Colonic mucosa (tissue), 4 donors: ENCODE measurements at places on chromosomes 5 and 9.

GRCh38 chr5:27308153-27308552, 269.8 kb upstream of the CDH9 start:
- no peak for DNase-seq

GRCh38 chr9:115018547-115019435, 88.4 kb upstream of the TNFSF8 start:
- DNase-seq = no peak

GRCh38 chr9:95143591-95144561, 173.6 kb downstream of the FANCC start:
- peak; percentile 79 for DNase-seq

DNA sequence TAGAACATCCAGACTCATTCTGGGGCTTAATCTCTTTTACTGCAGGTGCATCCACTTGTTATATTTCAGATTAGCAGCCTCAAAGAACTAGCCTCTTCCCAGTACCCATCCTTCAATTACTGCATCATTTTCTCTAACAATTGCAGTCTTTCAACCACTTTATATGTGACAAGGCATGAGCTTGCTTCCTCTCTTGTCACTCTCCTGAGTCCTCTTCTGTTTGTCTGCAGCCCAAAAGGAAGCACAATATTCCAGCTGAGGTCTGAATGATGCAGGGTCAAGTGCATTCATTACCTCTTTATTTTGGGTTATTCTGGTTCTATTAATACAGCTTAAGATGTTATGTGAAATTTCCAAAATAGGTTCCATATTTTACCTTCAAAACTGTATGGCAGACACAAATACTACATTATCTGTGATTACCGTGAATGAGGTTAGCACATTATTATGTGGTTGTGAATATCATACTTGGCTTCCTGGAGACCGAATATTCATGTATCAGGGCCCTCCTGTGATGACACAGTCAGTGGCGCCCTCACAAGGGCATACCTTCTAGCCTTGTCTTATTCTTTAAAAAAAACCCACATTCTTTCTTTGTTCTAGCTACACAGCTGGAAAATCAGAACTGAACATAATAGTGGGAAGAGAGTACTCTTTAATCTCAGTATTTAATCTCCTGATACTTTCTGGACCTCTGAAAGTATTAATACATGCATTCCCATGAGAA, 323.8 kb downstream of the PDE4D start:
- no peak for DNase-seq

DNA sequence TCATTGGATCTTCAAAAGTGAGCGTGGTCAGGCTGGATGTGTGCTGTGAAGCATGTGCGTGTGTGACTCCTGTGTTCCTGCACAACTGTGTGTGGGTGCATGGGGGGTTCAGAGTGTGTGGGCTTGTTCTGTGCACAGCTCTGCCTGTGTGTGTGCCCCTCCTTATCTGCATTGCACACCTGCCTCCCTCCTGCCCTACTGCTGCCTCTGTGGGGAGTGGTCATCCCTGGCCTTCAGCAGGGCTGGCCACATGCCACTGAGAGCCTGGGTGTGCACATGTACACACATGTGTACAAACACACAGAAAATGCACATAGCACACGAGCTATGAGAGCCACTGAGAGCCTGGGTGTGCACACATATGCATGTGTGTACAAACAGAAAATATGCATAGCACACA, 92.1 kb downstream of the CACNA1B start:
- DNase-seq = no peak

DNA sequence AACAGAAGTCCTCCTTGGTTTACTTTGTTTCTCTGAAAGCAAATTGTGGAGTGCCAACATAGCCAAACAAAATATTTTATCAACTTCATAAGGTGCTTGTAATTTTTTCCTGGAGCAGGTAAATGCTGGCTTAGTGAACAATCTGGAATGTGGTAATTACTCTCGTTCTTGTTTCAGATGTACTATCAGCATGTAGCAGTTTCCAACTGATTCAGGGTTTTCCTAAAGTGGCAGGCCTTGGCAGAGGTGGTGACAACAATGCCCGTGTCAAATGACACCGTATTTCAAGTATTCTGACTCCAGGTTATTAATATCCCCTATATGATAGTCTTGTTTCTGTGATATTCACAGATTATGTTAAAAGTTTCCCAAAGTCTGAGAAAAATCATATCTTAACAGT, 1.2 kb downstream of the C9orf72 start:
- no peak for DNase-seq

- DNase-seq = no peak
Measured at GRCh38 chr9:75064307-75065025, 23.5 kb downstream of the NMRK1 start.

- no peak for DNase-seq
Measured at GRCh38 chr5:114912189-114912920, 257.4 kb downstream of the TRIM36 start.

- DNase-seq = no peak
Measured at GRCh38 chr5:156920042-156920860, 42.8 kb downstream of the TIMD4 start.

DNA sequence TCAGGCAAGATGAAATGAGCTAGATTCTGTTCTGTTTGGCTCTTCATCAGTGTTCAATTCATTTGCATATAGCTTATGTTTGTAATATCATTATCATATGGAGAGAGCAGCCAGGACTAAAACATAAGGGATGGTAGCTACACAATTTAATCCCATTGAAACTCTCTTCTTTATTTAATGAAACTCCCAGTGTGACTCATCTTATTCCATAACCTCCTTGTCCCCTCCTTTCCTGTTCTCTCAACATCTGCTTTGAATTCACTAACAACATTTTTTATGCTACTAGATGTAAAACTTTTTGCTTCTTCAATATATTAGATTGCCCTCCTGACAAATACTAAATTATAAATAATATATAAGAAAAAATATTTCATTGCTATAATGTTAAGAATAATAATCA, 1823.4 kb downstream of the MAT2B start:
- no peak for DNase-seq

DNA sequence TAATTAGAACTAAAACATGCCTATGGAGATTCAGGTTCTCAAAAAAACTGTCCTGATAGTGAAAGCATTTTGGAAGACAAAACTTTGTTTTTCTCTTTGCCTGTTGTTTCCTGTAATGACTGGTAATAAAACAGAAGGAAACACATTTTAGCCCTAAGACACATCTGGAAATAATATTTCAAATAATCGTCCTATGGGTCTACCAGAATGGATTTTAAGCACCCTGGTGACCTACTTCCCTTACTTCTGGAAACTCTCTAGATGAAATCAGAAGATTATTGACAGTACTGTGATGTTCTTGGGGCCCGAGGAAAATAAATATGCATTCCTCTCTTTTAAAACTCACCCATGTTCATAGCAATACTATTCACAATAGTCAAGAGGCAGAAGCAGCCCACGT, 110.1 kb upstream of the TLE4 start:
- no peak for DNase-seq

GRCh38 chr5:142520885-142521284, 165.0 kb downstream of the FGF1 start:
- DNase-seq = no peak

DNA sequence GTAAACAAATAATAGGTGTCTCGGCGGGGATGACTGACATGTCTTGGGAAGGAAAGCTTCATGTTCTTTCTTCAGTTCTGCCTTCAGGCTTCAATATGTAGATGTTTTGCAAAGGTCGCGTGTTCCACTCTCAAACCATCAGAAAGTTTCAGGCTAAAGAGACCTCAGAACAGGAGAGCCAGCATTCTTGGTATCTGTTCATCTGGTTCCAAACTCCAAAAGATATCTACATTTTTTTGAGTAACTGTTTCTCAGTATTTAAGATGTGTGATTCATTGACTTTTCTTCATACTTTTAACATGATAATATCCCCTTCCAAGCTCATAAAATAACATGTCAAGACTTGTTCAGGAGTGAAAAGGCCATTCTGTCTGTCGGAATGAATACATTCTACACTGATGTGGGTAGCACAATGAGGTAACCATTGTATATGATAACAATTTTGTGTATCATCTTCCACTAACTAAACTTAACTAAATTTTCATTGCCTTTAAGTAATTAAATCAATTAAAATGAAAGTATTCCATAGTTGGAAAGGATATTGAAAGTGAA, 183.6 kb downstream of the CFAP90 start:
- DNase-seq = no peak

- no peak for DNase-seq
Measured at GRCh38 chr5:177183766-177184360, 50.3 kb downstream of the NSD1 start.

DNA sequence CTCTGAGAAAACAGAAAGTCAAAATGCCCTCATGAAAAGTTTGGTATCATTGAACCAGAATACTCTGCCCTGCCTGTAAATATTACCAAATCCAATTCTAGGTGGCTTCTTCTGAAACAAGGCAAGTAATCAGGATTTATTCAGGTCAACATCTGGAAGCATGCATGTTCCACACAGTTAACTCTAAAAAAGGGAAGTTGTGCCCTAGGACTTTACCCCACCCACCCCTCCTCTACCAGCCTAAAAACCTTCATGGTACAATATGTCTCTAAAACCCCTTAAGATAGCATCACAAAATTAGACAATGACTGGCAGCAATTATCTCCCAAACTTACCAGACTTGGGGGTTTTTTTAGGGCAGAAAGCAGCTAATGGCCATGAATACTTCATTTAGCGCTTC, 414.8 kb upstream of the SLC30A5 start:
- no peak for DNase-seq

DNA sequence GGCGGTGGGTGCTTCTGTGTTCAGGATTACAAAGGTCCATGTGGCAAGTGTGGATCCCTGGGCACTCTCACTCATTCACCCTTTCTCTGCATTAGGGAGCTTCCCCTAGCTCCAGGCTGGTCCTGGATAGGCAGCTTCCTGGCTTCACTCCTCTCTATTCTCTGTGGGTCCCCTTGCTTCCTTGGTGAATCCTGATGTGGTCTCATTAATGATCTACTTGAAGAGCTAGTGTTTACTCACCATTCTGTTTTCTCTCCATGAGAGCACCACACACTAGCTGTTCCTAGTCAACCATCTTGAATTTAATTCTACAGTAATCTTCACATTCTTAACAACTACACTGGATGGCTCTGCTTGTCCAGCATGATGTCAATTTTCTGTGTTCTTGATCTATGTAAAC, 90.0 kb upstream of the PLPPR1 start:
- no peak for DNase-seq

DNA sequence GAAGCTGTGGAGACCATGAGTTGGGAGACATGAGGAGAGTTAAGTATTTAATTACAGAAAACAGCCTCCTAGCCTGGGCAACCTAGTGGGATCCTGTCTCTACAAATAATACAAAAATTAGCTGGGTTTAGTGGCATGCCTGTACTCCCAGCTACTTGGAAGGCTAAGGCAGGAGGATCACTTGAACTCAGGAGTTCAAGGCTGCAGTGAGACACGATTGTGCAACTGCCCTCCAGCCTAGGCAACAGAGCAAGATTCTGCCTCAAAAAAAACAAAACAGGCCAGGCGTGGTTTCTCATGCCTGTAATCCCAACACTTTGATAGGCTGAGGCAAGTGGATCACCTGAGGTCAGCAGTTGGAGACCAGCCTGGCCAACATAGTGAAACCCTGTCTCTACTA, 52.6 kb downstream of the AQP7 start:
- DNase-seq = no peak

GRCh38 chr5:35861718-35862117, 5.0 kb downstream of the IL7R start:
- no peak for DNase-seq

DNA sequence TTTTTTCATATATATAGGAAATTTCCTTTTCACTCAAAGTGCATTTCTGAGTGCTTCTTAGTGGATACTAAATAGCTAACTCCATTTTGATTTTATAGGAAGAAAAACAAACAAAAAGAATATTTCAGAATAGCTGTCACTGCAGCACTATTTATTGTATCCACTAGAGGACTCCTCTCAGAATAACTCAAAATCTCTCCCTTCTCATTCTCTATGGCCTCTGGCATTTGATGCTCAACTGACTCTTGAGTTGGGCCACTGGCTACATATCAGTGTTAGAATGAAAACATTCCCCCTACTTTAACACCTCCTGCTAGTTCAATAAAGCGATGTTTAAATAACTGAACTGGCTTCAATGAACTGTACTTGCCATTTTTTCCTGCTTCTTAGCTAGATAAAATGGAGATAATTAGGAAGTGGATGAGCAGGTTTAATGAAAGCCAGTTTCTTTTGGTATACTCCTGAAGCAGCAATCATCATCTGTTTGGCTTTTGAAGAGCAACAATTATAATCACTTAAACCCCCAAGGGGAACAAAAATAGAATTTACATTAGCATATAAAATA, 16.6 kb upstream of the ELAVL2 start:
- no peak for DNase-seq

- DNase-seq = no peak
Measured at GRCh38 chr9:93112116-93112863, 16.3 kb downstream of the CARD19 start.

DNA sequence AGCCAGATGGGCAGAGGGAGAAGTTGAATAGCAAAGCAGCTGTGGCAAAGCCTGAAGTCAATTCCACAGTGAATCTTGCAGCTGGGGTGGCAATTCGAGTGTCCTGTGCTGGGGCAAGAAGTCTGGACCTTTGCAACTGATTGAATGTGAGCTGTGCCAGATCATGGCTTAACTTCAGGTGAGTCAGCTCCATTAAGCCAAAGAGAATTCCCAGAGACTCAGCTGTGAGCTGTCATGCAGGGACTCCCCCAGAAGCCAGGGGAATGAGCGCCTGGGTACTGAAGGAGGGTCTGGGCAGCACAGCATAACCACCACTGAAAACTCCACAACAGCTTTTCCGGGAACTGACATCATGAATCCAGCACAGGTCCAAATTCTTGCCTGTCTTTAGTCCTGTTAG, 153.5 kb upstream of the TRPC7 start:
- no peak for DNase-seq

GRCh38 chr5:130885691-130886090, 279.4 kb downstream of the HINT1 start:
- DNase-seq = no peak

DNA sequence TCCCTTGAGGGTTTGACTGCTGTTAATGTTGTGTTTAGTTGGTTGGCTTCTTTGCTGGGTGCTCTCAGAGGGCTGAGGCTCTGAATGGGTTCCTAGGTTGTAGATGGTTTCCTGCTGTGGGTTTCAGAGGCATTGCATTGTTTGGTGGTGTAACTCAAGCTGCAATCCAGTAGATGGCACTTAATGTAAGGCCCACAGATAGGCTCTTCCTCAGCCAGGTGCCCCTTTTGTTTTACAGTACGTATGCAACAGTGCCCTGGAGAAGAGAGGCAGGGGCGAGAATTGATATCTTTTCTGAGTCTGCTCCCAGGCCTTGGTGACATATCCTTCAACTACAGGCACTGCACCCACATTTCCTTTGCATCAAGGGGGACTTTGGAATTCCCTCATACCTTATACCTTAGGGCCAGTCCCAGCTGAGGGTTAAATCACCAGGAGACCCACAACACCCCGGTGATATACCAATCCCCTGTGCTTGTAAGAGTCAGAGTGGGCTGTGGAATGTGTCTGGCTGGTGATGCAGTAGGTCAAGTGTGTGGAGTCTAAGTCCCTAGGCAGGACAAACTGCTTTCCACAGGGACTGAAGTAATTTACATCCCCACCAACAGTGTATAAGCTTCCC, 7.0 kb upstream of the UGT3A2 start:
- DNase-seq = no peak

- no peak for DNase-seq
Measured at GRCh38 chr5:67244345-67244793, 47.8 kb upstream of the CD180 start.

GRCh38 chr5:126514558-126515141, 80.4 kb downstream of the ALDH7A1 start:
- no peak for DNase-seq
